Stimulated activated CD4-positive, alpha-beta T cell treated with anti-CD3 and anti-CD28 coated beads, Interleukin-1b, Interleukin-23, amount 100 ng/mL, for 1 hour (primary cell): ENCODE measurements at places on chromosomes 3 and 15.

DNA sequence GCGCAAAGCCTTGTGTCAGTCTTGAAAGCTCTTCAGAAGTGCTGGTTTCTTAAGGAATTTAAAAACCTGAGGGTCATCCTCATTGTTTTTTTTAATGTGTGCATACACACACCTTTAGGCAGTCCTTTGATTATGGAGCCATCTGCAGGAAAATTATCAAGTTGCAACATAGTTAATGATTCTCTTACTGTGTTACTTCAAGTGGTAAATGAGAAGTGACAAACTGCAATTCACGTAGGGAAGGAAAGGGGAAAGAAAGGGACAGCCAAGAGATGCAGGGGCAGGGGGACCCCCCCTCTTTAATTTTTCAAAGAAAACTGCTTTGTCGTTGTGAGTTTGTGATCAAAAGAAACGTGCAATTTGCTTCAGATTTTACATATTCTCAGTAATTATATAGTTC, 162.4 kb upstream of the CGNL1 start:
- DNase-seq: no peak

GRCh38 chr3:177603148-177603603, 405.9 kb upstream of the TBL1XR1 start:
- no peak for DNase-seq

- DNase-seq: no peak
Measured at GRCh38 chr3:42742259-42742658, 30.8 kb downstream of the CCDC13 start.

DNA sequence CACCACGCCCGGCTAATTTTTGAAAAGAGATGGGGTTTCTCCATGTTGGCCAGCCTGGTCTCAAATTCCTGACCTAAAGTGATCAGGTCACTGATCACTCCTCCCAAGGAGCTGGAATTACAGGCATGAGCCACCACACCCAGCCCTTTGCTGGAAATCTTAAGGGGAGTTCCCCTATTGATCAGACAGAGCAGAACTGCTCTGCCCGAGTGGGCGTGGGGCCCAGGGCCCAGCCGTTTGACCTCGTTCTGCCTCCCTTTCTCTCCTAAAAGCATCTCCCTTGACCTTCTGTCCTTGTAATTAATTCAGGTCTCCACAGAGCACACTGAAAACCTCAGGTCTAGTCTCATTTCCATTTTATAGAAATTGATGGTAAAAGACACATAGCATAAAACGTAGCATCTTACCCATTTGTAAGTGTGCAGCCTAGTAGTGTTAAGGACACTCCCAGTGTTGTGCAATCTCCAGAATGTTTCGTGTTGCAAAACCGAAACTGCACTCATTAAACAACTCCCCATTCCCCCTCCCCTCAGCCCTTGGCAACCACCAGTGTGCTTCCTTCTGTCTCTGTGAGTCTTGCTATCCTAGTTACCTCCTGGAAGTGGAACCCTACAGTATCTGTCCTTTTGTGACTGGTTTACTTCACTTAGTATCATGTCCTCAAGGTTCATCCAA, 89.3 kb downstream of the SLCO3A1 start:
- DNase-seq: no peak

DNA sequence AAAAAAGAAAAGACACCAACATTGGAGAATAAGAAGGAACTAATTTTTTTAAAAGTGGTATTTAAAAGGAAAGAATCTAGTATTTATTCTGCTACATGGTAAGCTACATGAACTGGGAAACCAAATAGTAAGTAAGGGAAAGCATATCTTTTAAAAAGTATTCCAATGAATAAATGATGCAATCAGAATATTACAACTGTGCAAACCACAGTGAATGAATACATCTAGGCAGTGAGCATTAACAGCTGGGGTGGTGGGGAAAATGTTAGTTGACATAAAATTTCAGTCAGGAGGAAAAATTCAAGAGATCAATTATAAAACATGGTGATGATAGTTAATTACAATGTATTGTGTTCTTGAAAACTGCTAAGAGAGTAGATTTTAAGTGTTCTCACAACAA, 16.9 kb downstream of the ICE2 start:
- DNase-seq: no peak

DNA sequence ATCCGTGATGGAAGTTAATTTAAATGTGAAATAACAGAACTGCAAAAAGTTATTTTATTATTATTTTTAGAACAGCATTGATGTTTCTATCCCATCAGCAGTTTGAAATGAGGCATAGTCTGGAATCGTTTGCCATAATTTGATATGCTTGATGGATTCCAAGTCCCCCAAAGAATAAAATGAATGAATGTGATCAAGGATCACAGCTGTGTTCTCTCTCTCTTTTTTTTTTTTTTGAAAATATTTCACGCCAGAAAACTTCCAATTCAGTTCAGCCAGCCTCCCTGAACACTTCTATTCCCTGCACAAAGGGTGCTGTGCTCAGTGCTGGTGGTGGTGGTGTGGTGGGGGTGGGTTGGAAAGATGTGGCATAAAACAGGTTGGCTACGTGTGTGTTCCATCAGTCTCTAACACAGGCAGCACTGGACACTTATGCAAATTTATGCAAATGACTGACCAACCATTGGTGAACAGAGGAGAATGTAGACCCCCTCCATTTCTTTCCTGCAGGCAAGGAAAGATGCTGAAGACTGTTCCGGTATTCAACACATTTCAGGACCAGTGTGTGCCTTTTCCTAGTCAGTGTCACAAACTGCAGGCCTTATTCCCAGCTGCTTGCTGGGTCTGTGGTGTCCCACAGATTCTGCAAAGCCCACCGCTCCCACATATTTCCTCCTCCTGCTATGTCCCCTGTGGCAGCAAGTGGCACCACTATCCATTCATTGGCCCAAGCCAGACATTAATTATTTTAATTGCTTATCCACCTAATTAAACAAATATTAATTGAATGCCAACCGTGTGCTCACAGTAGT, 10.6 kb downstream of the ARNT2 start:
- no peak for DNase-seq

GRCh38 chr3:34842706-34843480, 796.4 kb upstream of the ARPP21 start:
- no peak for DNase-seq

GRCh38 chr3:190326361-190326760, 4.1 kb upstream of the CLDN1 start:
- no peak for DNase-seq

GRCh38 chr15:29057856-29058255, 172.1 kb downstream of the APBA2 start:
- no peak for DNase-seq

DNA sequence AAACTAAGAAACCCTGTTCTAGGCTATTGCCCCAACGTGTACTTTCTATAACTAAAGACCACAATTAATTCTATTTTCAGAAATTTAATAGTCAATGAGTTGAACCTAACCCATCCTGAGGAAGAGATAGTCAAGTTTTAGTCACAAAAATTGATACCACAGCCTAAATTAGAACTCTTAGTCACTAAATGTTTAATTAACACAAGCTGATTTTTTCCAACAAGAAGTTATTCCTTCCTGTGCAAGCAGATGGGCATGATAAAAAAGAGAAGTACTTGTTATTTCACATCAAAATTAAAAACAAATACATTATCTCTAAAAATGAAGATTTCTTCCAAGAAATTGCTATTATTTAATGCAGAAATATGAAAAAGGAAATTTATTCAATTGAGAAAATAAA, 38.4 kb upstream of the TERB2 start:
- DNase-seq: no peak

DNA sequence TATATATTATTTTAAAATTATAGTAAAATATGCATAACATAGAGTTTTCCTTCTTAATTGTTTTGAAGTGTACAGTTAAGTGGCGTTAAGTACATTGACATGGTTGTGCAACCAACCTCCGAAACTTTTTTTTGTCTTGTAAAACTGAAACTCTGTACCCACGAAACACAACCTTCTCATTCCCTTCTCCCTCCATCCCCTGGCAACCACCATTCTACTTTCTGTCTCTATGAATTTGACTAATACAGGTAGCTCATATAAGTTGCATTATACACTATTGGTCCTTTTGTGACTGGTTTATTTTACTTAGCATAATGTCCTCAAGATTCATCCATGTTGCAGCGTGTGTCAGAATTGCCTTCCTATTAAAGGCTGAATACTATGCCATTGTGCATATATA, 179.4 kb downstream of the SATB1 start:
- DNase-seq: no peak

- DNase-seq: no peak
Measured at GRCh38 chr3:158709666-158710083, 22.6 kb downstream of the RARRES1 start.

DNA sequence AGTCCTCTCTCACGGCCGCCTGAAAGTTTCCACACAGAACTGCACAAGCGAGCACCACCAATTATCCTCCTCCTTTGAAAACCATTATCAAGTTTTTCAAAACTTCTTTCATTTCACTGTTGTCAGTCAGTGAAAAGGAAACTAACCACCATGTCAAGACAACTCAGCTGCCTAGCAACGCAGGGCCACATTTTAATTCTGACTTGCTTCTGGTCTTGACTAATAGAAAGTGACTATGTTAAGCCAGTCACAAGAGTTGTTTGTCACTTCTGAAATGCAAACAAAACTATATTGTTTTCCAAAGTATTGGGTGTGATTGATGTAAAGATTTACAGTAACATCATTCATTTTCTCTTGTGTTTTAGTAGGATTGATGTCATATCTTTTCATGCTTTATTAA, 612.8 kb upstream of the AGTR1 start:
- no peak for DNase-seq
